ENCODE measurements at places on chromosomes 11 and 22. TPM values are rescaled to one million over a fixed set of nuclear protein-coding genes. Genes with fewer than 3 reads are reported as not detected.

Gene TRIM29
- total RNA-seq = not detected

Gene FLRT1
- total RNA-seq = under 0.01 TPM

Gene XKR3
- 0.06 TPM for total RNA-seq

Gene PDGFD
- 1.3 TPM for total RNA-seq

Gene SYTL2
- 7.0 TPM for total RNA-seq
